GM04503 (cell line): ENCODE measurements at places on chromosomes 3 and 15.
A peak's percentile ranks its signal among the peaks of the same experiment; 100 is the strongest.

- DNase-seq: peak; percentile 32
These were observed 101.6 kb upstream of the ANKRD28 start for GRCh38 chr3:15899388-15899787.

DNA sequence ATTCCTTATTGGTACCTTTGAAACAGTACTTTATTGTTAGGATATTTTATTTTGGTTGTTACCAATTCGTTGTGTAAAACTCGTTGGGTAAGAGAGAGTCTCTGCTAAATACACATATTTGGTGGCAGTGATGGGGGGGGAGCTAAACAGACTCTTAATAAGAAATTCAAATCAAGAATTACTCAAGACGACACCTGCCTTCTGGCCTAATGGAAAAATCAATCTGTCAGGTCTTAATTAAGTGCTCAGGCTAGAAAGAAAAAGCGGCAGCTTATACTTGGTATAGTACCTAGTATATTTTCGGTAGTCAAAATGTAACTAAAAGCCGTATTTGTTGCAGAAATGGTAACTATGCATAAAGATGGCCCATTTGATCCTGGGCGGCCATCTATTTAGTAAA is 18.2 kb downstream of the FOXP1 start:
- DNase-seq: no peak

DNA sequence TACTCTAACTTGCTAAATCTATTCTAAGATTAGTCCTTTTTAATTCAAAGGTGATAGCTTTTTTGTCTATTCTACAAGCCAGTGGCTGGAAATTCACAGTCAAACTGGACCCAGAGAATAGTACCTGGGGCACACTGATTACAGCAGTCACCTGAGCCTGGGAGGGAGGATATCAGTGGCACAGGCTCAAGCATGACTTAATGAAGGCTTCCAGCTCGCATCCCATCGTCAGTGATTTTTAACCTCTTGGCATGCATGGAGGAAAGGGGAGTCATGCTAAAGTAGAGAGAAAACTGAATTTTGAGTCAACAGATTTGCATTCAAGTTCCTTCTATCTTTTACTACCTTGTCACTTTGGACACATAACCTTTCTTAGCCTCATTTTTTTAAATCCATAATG is 24.8 kb downstream of the GOLIM4 start:
- DNase-seq: no peak

DNA sequence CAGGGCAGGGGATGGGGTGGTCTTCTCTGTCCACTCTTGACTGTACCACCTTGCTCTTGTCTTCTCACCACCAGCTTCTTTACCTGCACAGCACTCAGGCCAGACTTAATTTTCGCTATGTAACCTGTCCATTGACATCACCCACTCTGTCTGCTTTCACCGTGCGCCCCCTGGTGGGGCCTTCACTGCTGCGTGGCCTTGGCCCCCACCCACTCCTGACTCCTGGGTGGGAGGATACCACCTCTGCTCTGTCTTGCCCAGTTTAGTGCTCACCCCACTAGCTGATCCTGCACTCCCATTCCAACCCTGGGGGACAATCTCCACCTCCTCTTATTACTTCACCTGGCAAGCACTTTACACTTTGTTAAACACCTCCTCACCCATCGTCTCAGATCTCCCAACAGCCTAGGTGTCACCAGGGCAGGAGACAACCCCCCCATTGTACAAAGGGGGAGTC is 17.7 kb downstream of the PTH1R start:
- DNase-seq: no peak

GRCh38 chr3:81549831-81550230 is 211.6 kb downstream of the GBE1 start:
- peak; percentile 21 for DNase-seq

DNA sequence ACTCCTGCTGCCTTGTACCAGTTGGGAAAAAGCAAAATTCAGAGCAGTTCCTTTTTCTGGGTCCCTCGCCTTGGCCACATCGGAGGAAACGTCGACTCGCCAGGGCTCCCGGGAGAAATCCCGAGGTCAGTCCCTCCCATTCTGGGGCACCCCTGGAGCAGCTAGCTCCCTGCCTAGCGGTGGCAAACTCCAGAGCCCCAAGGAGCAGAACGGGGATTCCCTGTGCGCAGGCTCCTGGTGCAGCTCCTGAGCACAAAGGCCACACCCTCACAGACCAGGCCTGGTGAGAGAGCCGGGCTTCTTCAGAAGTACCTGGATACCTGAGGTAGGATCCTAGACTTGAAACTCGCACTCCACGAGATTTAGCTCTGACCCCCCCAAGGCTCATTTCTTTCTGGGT is 2.6 kb downstream of the LRRC3B start:
- DNase-seq: no peak

- DNase-seq: no peak
These were observed 108.8 kb upstream of the SAMMSON start for GRCh38 chr3:69890691-69891090.
